ENCODE measurements at places on chromosomes 1 and 21.

GRCh38 chr1:84078108-84078841 is 65.8 kb upstream of the PRKACB start:
- no peak for DNase-seq

- DNase-seq, result no peak
Measured at GRCh38 chr1:246528933-246529731, 22.1 kb upstream of the SMYD3 start.

DNA sequence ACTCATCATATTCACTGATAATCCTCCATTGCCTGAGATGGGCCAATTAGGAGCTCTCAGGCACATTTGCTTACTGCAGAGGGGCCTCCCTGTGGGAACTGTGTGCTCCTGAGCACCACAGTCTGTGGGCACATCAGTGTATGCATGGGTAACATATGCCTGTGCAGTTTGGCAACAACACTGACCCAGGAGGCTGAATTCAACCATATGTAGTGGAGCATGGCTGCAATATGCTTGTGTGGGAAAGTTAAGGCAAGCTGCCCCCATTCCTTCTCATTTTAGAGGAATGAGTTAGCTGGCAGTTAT is 11.8 kb upstream of the FMOD start:
- no peak for DNase-seq

GRCh38 chr1:187310038-187310631 is 481.4 kb downstream of the PLA2G4A start:
- DNase-seq, result no peak

Measured in stimulated activated CD4-positive, alpha-beta T cell treated with anti-CD3 and anti-CD28 coated beads, Interleukin-12 subunit alpha, Interleukin-12 subunit beta, amount 100 ng/mL, for 48 hours (primary cell).